ENCODE measurements at places on chromosomes 1 and 21. TPM values are rescaled to one million over a fixed set of nuclear protein-coding genes. Genes with fewer than 3 reads are reported as not detected.
A peak's percentile ranks its signal among the peaks of the same experiment; 100 is the strongest.

- no peaks in the 10 kb centered on the region for H3K36me3 ChIP-seq
- no peak overlapping the region for H3K4me3 ChIP-seq
- H3K4me1 ChIP-seq, result no peaks in the 10 kb centered on the region
Measured at GRCh38 chr1:63665824-63666223, 72.6 kb downstream of the PGM1 start.

DNA sequence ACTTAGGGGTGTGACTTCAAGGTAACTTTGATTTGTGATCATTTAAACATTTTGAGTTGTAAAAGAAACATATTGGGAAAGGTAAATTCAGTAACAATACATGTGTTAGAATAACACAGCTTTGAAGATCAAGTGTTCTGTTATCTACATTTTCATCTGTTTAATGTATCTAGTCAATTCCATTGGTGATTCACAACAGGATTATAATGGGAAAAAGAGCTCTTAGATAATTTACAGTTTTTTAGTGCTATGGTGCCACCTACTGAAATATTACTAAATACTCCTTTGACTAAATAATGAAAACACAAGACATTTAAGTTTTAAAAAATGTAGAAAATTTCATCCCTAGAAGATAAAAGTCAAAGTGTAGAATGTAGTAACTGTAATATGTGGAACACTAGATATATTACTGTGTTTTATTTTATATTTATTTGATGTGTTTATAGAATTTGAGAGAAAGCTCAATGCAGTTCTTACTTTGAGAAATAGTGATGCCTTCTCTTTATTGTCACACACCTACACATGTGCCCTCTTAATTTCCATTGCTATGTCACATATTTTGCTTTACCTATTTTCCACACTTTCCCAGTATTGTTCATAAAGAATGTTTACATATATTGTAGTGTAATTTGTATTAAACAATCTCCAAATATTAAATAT, 47.4 kb downstream of the PTPRC start:
- H3K27me3 ChIP-seq, result no peaks in the 10 kb centered on the region
- H3K4me3 ChIP-seq, result no peak overlapping the region
- no peak for DNase-seq

Gene MYOG
- total RNA-seq, result not detected

- H3K36me3 ChIP-seq, result no peaks in the 10 kb centered on the region
- peak; percentile 89 for DNase-seq
- H3K4me1 ChIP-seq, result peaks cover 13% of the 10 kb centered on the region
- H3K4me3 ChIP-seq, result peak overlapping the region; percentile 42
- peak overlapping the region; percentile 38 for H3K27ac ChIP-seq
- H3K27me3 ChIP-seq, result no peaks in the 10 kb centered on the region
Measured at GRCh38 chr1:32612189-32612881, 38.0 kb downstream of the ZBTB8OS start.

- DNase-seq, result no peak
- H3K4me1 ChIP-seq, result no peaks in the 10 kb centered on the region
- no peaks in the 10 kb centered on the region for H3K36me3 ChIP-seq
- no peak overlapping the region for H3K27ac ChIP-seq
- H3K4me3 ChIP-seq, result no peak overlapping the region
- peaks cover 12% of the 10 kb centered on the region for H3K27me3 ChIP-seq
Measured at GRCh38 chr1:38191461-38191860, 144.9 kb upstream of the POU3F1 start.

- no peak overlapping the region for H3K4me3 ChIP-seq
- H3K4me1 ChIP-seq, result peaks cover 19% of the 10 kb centered on the region
- DNase-seq, result no peak
- H3K27ac ChIP-seq, result no peak overlapping the region
- no peaks in the 10 kb centered on the region for H3K27me3 ChIP-seq
Measured at GRCh38 chr1:36307601-36308330, 1.6 kb downstream of the SH3D21 start.

Gene LAMB3
- total RNA-seq, result 147 TPM

Gene SELENBP1
- 3,856 TPM for total RNA-seq

Gene LORICRIN
- total RNA-seq, result not detected

Gene CYP4B1
- 15.7 TPM for total RNA-seq

DNA sequence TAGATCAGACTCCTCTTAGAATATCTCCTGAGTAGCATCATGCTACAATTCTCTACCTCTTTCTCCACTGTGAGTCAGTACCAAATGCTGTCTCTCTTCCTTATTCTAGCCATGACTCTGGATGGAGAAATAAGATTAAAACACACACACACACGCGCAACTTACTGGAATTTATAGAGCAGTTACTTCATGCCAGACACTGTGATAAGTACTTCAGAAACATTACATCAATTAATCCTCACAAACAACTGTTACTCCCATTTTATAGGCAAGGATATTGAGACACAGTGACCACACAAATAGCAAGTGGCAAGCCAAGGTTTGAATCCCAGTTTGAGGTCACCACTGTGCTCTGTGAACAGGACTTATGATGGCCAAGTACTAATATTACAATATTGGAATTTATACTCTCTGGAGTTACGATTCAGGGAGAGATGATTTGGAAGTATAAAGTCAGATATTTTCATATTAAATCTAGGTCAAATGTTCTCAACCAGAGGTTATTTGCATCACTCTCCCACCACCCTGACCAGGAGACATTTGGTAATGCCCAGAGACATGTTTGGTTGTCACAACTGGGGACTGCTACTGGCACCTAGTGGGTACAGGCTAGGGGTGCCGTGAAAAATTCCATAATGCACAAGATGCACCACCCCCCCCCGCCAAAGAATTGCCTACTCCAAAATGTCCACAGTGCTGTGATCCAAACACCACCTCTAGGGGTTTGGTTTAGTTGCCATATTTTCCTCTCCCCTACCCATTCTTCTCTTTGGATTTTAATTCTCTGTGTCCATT, 221.6 kb downstream of the LTN1 start:
- H3K27ac ChIP-seq, result peak overlapping the region; percentile 57
- H3K4me3 ChIP-seq, result no peak overlapping the region
- no peak for DNase-seq

DNA sequence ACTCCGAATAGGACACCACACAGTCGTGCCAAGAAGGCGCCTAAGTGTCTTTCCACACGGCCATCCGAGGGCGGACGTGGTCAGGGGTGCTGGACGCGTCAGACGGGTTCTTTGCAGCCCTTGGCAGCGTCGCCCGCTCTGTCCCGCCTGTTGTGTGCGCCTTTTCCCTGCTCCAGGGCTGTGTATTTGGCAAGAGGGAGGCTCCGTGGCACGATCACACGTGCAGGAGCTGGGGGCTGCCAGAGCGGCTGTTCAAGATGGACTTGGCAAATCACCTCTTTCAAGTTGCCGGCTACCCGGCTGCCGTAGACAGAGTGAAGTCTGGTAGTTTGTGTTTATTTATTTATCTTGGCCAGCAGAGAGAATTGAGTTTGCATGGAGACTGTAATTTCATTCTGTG, 31.9 kb downstream of the PRKCZ start:
- DNase-seq, result no peak
- no peak overlapping the region for H3K27ac ChIP-seq

- H3K36me3 ChIP-seq, result no peaks in the 10 kb centered on the region
- no peak overlapping the region for H3K27ac ChIP-seq
- no peaks in the 10 kb centered on the region for H3K4me1 ChIP-seq
- H3K4me3 ChIP-seq, result no peak overlapping the region
- H3K27me3 ChIP-seq, result no peaks in the 10 kb centered on the region
Measured at GRCh38 chr1:157189096-157189495, 50.9 kb upstream of the ETV3 start.
